ELF-1 (cell line): ENCODE measurements at places on chromosomes 5 and 9.

DNA sequence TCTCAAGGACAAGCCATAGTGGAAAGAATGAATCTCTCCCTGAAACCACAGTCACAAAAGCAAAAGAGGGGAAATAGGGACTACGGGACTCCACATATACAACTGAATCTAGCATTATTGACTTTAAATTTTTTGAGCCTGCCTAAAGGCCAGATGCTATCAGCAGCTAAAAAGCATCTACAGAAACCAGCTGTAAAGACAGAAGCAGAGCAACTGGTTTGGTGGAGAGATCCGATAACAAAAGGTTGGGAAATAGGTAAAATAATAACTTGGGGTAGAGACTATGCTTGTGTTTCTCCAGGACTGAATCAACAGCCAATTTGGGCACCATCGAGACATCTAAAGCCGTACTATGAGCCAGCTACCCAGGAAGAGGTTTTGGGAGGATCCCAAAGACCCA, 281.2 kb downstream of the CDH18 start:
- no peak for DNase-seq

DNA sequence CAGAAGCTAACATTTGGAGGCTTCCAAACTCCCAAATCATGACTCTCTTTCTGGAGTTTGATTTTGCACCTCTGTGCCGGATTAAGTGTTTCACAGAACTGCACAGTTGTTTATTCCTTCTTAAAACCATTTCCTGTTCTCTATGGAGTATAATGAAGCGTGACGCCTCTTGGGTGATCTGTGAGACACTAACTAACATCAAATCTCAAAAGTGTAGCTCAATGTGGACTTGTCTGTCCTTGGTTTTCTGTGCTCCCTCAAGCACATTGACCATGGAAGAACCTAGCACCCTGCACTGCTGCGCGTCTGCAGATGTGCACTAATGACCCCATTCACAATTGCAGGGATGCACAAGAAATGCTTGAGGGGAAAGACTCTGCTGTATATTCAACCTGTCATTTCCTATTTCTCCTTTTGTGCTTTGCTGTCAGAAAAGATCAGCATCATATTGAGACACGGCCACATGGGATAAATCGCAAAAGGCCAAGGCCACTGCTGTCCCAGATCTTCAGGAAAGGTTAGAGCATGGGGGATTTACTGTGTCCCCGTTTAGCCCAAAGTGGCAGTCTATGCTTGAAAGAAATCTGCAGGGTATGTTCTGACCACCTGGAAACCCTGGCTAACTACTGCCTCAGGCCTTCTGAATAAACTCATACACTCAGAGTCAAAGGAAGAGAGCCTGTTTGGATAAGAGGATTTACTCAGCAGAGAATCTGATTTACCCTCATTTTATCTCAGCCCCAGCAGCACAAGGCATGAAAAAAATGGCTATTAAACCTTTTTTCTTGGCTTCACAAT, 109.6 kb downstream of the BAAT start:
- DNase-seq = no peak

DNA sequence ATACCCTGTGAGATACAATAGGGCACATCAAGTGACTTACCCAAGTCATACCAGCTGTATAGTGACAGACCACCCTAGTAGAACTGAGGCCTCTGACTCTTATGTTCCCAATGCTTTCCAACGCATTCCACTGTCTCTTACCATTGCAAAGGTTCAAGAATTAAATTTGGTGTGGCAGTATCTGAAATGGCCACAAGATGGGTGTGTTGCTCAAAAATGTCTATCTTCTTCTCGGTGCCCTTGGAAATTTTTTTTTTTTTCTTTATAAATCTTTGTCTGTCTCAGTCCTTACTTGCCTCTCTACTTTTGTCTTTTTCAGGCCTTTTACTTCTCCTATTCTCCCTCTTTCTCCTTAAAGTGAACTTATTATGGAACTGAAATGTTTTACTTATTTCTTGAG, 48.4 kb downstream of the GPR21 start:
- peak; percentile 34 for DNase-seq

DNA sequence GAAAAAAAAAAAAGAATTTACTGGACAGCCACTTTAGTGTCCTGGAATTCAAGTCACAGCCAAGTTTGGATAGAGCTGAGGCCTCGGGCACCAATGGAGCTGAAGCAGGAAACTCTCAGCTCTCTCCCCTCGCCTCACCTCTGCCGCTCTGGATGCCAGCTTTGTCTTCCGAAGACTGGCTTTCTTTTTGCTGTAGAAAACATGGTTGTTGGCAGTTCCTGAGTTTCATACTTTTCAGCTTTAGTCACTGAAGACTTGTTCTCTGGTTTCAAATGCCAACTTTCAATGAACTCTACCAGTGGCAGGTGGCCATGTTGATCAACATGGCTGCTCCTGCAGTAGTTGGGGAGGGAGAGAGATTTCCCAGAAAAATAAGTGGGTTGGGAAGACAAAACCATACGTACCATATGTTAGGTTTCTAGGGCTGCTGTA, 142.2 kb downstream of the SNX18 start:
- DNase-seq = no peak

DNA sequence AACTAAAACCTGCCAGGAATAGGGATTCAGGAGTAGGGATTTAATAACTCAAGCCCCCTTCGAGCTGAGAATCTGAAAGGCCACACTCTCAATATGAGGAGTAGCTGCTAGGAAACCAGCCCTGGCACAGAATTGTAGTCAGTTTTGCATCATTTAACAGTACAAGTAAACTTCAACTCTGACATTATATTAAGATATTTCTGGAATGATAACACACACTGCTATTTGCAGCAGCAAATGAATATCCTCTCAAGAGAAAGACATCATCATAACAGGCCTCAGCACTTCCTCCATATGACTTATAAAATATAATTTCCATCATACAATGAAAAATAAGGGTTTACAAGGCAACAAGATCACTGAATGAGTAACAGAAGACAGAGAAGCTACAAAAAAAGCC, 138.2 kb upstream of the RFX3 start:
- no peak for DNase-seq

DNA sequence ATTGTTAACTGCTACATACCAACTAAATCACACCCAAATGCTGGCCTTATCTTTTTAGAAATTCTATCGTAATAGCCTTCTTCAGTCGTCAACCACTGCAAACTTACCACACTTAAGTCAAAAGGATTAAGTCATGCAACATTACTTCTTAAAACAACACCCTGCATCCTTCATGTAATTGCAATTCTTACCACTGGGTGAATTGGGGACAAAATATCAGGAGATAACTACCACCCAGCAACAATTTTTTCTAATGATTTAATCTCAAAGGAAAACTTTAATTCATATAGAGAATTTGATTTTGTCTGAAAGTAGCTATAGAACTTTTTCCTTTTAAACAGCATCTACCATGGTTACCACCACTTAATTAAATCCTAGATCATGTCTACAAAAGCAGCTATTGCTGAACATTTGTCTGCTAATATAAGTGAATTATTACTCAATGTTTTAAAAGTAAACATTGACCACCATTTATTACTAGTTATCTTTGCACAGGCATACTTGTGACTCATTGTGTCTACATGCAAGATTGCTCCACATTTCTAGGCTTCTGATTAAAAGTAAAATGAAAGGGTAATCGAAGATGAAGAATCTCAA, 10.5 kb downstream of the MLLT3 start:
- no peak for DNase-seq

DNA sequence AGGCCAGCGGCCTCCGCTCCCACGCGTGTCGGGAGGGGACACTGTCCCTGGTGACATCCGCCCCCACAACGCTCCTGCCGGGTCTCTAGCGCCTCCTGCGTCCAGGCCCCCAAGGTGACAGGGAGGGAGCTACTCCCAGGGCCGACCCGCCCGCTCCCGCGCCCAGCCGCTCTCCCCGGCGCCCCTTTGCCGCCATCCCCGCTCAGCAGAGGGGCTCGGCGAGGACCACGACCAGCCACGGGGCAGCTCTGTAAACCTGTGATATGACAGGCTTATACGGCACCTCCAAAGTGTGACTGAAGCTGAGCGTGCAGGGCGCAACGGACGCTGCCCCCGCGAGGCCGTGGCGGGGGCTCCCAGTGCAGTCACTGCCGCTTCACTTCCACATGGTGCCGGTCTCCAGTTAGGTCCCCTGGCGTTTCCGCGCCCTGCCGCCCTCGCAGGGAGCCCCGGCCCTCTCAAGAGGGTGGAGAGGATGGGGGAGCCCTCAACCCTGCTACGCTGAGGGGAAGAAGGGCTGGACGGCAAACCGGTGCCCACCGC, 978 bp upstream of the ADCY2 start:
- peak; percentile 47 for DNase-seq

DNA sequence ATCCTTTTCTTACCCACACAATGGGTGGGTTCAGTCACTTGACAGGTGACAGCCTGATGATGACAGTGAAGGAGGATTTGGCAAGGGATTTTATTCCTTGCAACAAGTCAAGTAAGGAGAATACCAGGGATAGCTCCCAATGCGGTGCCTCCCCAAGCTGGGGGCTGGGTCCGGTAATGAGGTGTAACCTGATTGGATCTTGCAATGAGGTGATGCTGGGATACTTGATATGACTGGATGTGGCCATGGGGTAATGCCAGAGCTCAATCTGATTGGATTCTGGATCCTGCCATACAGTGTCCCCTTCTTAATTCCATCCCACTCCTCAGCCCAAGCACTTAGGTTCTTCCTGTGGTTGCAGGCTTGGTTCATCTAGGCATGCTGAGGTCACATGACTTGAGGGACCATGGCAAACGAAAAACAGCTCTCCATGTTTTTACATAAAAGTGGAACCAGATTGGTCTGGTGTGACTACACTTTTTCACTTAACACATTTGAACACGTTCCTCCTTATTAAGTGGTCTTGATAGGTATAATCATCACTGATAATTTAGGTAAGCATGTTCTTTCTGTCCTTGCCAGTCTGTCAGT, 181.1 kb downstream of the PDZD2 start:
- peak; percentile 45 for DNase-seq

- DNase-seq = peak; percentile 46
These were observed 132.0 kb downstream of the FSTL4 start for GRCh38 chr5:133480366-133480765.

- DNase-seq = no peak
These were observed 235.2 kb downstream of the MLLT3 start for GRCh38 chr9:20387062-20387461.

- no peak for DNase-seq
These were observed 182.7 kb downstream of the GNAQ start for GRCh38 chr9:77848897-77849296.

DNA sequence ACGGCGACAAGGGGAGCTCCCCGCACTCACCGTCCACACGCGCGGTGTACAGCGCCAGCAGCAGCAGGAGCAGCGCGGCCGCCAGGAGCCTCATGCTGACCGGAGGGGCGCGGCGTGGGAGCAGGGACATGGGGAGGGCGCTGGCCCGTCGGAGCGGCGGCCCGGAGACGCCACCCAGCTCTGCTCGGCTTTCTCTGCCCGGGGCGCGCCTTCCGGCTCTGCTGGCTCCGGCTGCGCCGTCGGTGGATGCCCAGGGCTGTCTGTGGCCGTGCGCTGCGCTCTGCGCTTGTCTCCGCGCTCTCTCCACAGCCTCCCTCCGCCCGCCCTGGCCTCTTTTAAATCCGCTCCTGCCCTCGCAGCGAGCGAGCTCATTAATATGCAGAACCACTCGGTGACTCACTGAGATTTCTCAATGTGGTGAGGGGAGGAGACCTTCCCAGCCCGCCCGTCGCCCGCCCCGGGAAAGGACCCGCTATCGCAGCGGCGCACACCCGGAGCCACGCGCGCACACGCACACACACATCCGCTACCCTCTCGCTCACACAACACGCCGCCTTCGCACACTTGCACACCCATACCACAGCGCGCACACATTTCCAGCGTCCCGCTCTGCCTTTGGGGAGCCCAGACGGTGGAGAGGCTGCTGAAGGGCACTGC, at the start of gene CXCL14:
TSS of gene CXCL14 (minus strand) at position 307 of the 657 bp plus-strand sequence. CDS start at position 94, 213 bp downstream.
- DNase-seq = peak; percentile 84

DNA sequence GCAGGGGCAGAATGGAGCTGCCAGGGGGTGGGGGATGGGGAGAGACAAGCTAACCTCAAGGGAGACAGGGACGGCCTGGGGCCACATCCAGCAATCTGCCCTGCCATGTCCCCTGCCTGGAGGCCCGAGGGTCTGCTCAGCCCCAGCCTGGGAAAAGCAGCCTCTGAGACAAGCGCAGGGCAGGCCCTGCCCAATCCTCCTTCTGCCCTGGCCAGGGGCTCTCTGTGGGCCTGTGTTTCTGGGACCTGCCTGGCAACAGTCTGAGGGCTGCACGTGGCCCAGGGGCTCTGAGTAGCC, 13.9 kb upstream of the QSOX2 start:
- peak; percentile 62 for DNase-seq

GRCh38 chr5:159438092-159438491, 107.8 kb upstream of the IL12B start:
- DNase-seq = no peak

GRCh38 chr9:17906176-17906840, 327.4 kb downstream of the SH3GL2 start:
- DNase-seq = peak; percentile 38

GRCh38 chr9:68533678-68534077, 7.0 kb downstream of the TMEM252 start:
- no peak for DNase-seq
